WTC11 (cell line): ENCODE measurements at places on chromosomes 5 and 9. TPM values are rescaled to one million over a fixed set of nuclear protein-coding genes. Genes with fewer than 3 reads are reported as not detected.

Gene CD274
- 0.05 to 0.42 TPM (median 0.21 TPM) in 3 replicates for total RNA-seq

Gene ANKRD18A
- 10.8 to 15.7 TPM (median 12.9 TPM) in 3 replicates for total RNA-seq

Gene CRHBP
- not detected in 3 replicates for total RNA-seq

Gene PCDHGB2
- 4.1 to 5.5 TPM (median 5.2 TPM) in 3 replicates for total RNA-seq

Gene CCDC183
- 1.7 to 2.1 TPM (median 2.0 TPM) in 3 replicates for total RNA-seq

Gene KIAA0825
- 1.3 to 1.6 TPM (median 1.5 TPM) in 3 replicates for total RNA-seq

Gene ARAP3
- total RNA-seq: 51.2 to 60.4 TPM (median 53.4 TPM) in 3 replicates

Gene SH3TC2
- total RNA-seq: 0.18 to 0.78 TPM (median 0.61 TPM) in 3 replicates

Gene FBXL7
- 13.8 to 15.9 TPM (median 14.4 TPM) in 3 replicates for total RNA-seq

Gene FOXD4L5
- total RNA-seq: 0.07 to 0.11 TPM in 2 of 3 replicates, not detected in the other

Gene CCL27
- 0.68 to 1.0 TPM (median 0.89 TPM) in 3 replicates for total RNA-seq

Gene FCN1
- 0.09 TPM in 1 of 3 replicates, not detected in the others for total RNA-seq

Gene PLAC8L1
- 0.30 to 0.77 TPM (median 0.55 TPM) in 3 replicates for total RNA-seq

Gene ISL1
- 0.07 to 0.18 TPM in 2 of 3 replicates, not detected in the other for total RNA-seq

Gene PAEP
- total RNA-seq: not detected in 3 replicates

Gene IL13
- not detected in 3 replicates for total RNA-seq

Gene MAT2B
- 51.8 to 55.7 TPM (median 53.1 TPM) in 3 replicates for total RNA-seq

Gene CBY3
- 0.25 to 0.37 TPM (median 0.25 TPM) in 3 replicates for total RNA-seq

Gene TERT
- 40.4 to 42.9 TPM (median 40.5 TPM) in 3 replicates for total RNA-seq

Gene PCDHA4
- 5.4 to 6.3 TPM (median 5.6 TPM) in 3 replicates for total RNA-seq

Gene TPPP
- total RNA-seq: 1.8 to 2.1 TPM (median 1.8 TPM) in 3 replicates

Gene ZBTB26
- 6.3 to 7.8 TPM (median 7.3 TPM) in 3 replicates for total RNA-seq

Gene CTNND2
- 8.6 to 11.9 TPM (median 10.4 TPM) in 3 replicates for total RNA-seq

Gene FGF10
- 0.32 to 0.44 TPM (median 0.37 TPM) in 3 replicates for total RNA-seq

Gene GARNL3
- total RNA-seq: 17.8 to 22.4 TPM (median 20.3 TPM) in 3 replicates

Gene PRLR
- total RNA-seq: 1.9 to 3.2 TPM (median 1.9 TPM) in 3 replicates

Gene BTNL3
- total RNA-seq: not detected in 3 replicates
